ENCODE measurements at places on chromosomes 7 and 10. TPM values are rescaled to one million over a fixed set of nuclear protein-coding genes. Genes with fewer than 3 reads are reported as not detected.

Gene MOSPD3
- 18.5 TPM for total RNA-seq

Gene LIPK
- total RNA-seq, result not detected

Gene SYT15B
- 2.7 TPM for total RNA-seq

Gene SAMD9L
- 21.2 TPM for total RNA-seq

- no peak for DNase-seq
Observed at GRCh38 chr7:151077705-151078232, 2.8 kb downstream of the FASTK start.

GRCh38 chr7:111528331-111528730 lies 34.0 kb downstream of the IMMP2L start:
- DNase-seq, result no peak

DNA sequence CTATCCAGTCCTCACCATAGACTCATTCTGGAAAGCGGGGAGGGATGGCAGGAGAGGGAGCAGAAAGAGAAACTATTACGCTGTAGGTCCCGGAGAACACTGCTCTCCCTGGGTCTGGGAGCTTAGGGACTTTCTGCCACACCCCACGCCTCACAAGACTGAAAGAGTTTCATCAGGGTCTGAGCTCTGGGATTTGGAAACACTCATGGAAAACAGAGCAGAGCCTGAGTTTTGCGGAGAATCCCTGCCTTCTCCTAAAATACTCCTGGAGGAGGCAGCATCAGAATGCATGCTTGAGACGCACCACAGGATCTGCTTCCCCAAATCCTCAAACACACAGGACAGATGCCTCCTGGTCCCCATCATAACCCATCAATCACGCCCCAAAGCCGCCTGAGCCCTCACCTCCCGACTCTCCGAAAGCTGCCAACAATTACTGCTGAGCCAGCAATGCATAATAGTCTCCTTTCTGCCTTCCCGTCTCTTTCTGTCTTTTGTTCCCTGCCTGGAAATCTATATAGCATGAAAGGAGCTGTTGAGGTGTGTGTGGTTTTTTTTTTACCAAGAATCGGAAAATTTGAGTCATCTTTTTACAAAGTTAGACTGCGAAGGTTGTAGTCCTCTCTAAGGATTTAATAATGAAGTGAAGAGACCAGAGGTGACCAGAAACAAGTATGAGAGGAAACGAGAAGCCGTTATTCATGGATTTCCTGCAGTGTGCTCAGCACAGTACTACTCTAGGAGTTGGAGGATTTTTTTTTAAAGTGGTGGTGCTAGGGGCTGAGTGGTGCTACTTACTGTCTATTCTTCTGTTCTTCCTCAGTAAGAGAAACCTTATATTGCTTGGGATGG lies 37.7 kb downstream of the ASB13 start:
- DNase-seq, result peak; percentile 6

DNA sequence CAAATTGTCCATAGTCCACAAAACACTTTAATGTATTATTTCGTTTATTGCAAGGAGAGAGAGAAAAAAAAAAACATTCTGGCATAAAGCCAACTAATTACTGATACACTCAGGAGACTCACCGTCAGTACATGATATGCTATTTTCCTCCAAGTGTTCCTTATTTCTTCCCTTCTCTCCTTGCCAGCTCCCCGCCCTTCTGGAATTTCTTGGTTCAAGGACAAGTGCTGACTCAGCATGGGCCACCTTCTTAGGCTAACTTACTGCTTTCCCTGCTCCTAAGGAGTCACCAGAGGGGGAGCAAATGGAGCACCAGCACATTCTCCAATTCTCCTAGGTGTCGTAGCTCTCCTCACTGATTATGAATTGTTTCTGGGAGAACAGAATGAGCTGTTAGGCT lies 133.8 kb upstream of the HDAC9 start:
- DNase-seq, result peak; percentile 40

GRCh38 chr7:47253650-47254080 lies 328.2 kb downstream of the TNS3 start:
- peak; percentile 73 for DNase-seq

DNA sequence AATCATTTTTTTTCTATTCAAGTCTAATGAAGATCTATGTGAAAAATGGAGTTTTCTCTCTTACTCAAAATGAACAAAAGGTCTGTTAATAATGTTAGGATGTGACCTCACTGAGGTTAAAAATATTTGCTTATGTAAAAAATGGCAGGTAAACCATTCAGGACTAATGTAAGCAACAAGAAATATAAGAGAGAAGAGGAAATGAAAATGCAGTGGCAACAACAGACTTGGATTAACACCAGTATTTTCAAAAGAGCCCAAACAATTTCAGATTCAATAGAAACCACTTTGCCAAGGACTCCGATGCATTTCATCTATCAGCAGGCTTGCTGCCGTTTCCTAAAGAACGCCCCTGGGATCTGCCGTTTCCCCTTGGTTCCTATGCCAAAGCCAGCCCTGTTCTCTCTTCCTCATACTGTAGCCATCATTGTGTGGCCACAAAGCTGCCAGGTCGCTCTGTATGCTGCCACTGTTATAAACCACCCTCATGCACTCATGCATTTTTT lies 66.4 kb downstream of the MTURN start:
- DNase-seq, result no peak
